H4 (cell line): ENCODE measurements at places on chromosomes 1 and 21. TPM values are rescaled to one million over a fixed set of nuclear protein-coding genes. Genes with fewer than 3 reads are reported as not detected.

OLFML2B gene
- 0.55 and 2.1 TPM in 2 replicates for total RNA-seq

DNA sequence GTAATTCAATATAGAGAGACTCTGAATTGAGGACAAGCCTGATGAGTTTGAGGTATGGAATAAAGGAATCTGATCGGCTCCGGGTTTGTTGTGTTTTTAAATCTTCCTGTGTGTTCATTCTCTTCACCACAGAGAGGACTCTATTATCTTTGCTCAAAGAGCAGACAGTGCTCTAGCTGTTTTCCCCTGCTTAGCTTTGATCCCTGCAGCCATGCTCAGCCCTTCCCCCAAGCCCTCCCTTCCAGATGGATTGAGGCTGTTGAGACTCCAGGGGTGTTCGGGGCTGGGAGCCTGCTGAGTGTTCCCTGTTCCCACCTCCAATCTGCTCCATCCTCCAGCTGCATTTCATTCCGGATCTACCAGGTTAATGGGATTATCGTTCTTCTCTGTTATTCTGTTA lies 74.2 kb upstream of the CXADR start:
- DNase-seq: no peak

- no peak for DNase-seq
These were observed 5.1 kb downstream of the UBE2Q1 start for GRCh38 chr1:154553056-154554030.

DRAM2 gene
- 34.0 and 36.1 TPM in 2 replicates for total RNA-seq

DNA sequence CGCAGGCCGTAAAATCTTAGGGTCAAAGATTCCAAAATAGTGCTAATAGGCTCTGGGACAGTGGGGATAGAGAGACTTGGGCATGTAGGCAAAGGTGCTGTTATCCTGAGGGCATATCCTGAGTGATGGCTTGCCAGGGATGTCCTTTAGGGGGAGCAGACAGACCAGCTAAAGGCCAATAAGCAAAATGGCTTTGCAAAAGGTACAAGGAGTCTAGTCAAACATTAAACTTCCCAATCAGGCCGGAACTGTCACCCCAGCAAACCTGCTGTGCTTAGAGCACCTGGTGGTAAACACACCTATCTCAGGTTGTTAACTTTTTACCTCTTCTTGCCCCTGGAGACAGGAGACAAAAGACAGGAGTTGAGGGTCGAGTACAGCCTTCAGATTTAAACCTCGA lies 49.1 kb downstream of the TRABD2B start:
- DNase-seq: no peak

DNA sequence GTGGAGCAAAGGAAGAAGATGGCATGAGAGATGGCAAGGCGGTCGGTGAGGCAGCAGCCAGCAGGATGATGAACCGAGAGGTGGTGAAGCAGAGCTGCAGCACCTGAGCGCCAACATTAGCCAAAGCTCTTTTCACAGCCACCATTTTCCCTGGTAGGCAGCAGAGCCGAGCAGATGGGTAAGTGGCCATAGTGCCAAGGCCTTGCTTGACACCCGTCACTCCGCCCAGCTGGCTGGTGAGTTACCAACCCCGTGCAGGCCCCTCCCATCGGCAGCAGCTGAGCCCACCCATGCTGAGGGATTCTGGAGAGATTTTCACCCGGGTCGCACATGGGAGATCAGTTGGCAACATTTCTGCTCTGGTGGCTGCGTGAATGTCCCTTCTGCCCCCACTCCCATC lies 647.7 kb downstream of the PTPRU start:
- DNase-seq: no peak

GSTM5 gene
- total RNA-seq: not detected in 2 replicates

GRCh38 chr1:111879081-111879480 lies 110.4 kb downstream of the KCND3 start:
- DNase-seq: no peak

DNA sequence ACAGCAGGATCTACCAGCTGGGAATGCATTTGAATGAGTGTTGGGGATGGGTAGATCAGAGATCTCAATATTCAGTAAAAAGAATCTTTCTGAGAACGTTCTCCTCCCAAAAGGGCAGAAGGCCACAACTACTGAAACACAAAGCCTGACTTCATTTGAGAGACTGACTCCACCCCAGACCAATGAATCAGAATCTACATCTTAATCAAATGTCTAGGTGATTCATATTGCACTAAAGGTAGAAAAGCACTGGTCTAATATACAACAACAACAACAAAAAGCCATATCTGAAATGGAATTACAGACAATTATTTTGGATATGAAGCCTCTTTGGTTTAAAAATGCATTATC lies 123.9 kb downstream of the SMYD3 start:
- DNase-seq: no peak

- no peak for DNase-seq
These were observed 62.1 kb downstream of the FOXJ3 start for GRCh38 chr1:42272920-42273319.

DNA sequence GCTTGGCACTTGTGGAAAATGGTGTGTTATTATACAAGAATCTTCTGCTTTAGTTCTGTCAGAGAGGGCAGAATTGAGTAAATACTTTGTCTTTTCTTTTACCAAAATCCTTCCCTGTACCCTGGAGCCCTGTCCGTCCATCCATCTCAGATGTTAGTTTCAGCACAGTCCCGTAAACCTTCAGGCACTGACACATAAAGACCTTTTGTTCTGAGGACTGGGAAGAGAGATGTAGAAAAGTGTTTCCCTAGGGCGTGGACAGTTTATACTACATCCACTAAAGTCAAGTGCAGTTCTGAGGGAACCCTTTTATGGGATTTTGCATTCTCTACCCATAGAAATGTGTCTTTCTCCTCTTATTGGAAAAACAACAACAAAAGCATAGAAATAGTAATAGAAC lies 162.4 kb downstream of the PDE4B start:
- DNase-seq: no peak

PTGER3 gene
- total RNA-seq: 0.50 and 2.4 TPM in 2 replicates

LRRN2 gene
- 0.16 and 1.1 TPM in 2 replicates for total RNA-seq

DNA sequence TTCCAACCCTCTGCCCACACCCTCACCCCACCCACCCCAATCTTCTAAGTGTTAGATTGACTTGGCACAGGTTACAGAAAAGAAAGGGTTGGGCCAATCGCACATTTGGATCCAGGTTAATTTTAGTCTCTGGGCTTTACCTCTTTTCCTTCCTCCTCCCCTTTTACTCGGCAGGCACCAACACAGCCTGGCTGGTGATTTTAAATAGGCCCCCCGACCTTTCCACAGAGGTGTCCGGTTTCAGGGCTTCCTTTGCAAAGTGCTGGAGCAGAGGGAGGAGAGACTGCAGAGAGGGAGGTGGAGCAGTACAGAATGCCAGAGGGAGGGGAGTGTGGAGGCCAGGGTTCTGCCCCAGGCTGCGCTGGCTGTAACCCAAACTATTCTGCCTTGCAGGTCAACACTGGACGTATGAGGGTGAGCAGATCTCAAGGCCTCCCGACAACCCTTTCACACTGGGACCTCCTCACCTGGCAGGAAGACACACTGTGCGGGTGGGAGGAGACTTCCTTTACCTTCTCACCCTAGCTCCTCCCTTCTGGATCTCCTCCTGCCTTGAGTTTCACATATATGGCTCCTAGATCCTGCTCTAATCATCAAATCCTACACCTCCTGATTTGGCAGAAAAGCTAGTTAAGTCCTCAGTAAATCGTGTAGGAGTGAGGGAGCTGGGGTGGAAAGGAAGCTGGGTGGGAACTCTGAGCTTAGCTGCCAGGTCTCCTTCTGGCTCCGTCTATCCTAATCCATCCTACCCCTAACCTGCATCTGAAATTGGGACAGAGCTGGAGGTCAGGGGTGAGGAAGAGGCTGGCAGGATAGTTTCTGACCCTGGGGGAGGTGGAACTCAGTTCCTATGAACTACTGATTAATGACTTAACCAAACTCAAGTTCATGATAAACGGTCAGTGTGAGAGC lies 2.4 kb downstream of the CA14 start:
- peak; percentile 47 for DNase-seq

FNDC5 gene
- 0.12 and 0.15 TPM in 2 replicates for total RNA-seq

OR14K1 gene
- not detected in 2 replicates for total RNA-seq

DNA sequence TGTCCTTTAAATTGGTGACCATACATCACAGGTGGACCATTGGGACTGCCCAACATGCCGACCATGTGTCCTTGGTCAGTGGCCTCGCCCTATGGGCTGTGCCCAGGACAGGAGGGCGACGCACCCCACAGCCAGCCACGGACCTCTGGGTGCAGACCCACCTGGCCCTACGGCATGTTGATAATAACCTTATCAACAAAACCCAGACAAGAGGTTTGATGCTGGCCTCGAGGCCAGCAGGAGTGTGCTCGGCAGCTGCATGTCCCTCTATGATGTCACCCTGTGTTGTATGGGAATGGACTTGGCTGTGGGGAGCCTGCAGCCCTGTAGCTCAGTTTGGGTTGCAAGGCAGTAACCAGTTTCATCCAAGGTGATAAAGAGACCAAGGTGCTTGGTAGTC lies 32.1 kb downstream of the SLC37A1 start:
- no peak for DNase-seq

DNA sequence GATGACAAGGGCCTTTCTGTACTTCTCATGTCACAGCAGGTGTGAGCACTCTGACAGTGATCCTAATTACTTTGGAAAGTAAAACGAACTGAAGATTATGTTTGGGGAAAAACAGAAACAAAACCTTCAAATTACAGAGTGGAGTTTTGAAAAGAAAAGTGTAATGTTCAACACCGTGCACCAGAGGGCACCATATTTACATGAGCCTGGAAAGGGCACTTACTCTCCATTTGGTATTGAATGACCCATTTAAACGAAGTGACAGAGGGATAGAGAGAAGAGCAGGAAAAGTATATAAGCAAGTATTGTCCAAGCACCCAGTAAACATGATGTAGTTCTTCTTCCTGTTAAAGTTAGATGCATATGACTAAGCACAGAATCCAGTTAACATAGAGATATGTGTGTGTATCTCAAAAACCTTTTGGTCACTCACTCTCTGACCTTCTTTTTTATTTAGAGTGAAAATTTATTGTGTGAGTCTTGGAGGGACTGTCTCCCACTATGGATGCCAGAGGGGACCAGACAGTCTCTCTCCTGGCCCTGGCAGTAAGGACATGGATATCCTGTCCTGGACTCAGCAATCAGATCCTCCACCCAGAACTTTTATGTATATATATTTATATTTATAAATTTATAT lies 3.8 kb upstream of the RGSL1 start:
- DNase-seq: peak; percentile 54

DNA sequence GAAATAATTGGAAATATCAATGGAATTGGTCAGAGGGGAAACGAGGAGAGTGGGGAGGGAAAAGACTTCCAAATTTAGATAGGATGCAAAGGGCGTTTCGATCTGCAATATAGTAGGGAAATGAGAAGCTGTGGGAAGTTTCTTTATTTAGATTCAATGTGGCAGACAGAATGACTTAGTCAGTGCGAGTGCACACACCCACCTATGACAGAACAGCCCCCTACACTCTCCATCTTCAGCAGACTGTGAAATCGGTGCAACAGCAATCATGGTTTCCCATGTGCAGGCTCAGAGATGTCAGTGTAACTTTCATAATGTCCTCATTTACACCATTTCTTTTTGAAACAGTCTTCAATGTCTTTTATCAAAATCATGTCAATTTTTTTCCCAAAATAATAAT lies 46.0 kb downstream of the DIP2A start:
- no peak for DNase-seq

DNA sequence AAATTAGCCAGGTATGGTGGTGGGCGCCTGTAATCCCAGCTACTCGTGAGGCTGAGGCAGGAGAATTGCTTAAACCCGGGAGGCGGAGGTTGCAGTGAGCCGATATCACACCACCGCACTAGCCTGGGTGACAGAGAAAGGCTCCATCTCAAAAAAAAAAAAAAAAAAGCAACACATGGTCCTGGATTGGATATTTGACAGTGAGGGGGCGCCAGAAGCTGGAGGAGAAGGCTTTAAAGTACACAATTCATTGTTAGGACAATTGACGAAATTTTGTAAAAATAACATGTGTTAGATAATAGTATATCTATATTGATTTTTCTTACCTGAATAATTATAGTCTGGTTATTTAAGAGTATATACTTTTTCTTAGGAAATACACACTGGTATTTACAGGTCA lies 50.2 kb upstream of the USP25 start:
- no peak for DNase-seq

HAPLN2 gene
- total RNA-seq: not detected in 2 replicates

TRMT1L gene
- total RNA-seq: 24.3 and 29.3 TPM in 2 replicates

DNA sequence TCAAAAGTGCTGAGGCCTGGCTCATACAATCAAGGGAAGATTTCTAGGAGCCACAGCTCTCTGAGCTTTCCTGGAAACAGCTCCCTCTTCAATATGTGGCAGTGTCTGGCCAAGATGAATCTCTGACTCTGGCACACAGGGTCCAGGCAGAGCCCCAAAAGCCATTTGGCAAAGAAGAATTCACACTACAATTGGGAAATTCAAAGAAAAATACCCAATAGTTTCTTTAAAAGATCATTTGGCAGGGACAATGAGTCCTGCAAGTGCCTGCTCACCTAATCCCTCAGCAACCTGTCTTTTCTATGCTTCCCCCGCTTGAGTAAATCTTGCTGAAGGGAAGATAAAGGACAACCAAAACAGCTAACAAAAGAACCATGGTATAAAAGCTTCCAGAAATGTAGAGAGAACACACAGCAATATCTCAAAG lies 124.6 kb downstream of the TGFBR3 start:
- no peak for DNase-seq

DNA sequence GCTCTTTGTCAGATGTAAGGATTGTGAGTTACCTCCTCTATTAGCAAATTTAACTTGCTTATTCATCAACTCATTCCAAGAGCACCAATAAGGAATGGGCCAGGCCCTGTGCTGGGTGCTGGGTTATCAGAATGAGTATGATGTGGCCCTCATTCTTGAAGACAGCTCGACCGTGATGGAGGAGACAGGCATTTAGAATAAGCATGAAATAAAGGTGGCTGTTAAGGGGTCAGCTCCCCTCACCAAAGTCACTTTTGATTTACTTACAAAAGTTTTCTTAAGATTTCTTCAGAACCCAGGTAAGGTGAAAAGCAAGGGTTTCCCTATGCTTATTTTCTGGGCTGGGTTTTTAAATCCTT lies 15.3 kb upstream of the PADI1 start:
- DNase-seq: no peak

DNA sequence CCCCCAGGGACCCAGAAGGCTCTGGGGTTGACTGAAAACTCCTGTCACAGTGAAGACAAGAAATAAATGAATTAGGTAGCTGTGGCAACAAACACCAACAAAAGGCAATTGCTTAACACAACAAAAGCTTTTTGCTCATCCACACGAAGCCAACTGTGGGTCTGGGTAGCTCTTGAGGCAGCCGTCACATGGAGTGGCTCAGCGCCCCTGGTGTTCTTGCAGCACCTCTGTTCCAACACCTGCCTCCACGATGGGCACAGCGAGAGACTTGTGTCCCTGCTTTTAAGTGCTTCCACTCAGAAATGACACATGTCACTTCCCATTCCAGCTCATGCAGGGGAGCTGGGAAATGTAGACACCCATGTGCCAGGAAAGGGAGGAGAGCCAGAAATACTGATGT lies 364.5 kb upstream of the DUSP10 start:
- DNase-seq: no peak

INSRR gene
- total RNA-seq: not detected in 2 replicates
